ENCODE measurements at places on chromosomes 2 and 18.

DNA sequence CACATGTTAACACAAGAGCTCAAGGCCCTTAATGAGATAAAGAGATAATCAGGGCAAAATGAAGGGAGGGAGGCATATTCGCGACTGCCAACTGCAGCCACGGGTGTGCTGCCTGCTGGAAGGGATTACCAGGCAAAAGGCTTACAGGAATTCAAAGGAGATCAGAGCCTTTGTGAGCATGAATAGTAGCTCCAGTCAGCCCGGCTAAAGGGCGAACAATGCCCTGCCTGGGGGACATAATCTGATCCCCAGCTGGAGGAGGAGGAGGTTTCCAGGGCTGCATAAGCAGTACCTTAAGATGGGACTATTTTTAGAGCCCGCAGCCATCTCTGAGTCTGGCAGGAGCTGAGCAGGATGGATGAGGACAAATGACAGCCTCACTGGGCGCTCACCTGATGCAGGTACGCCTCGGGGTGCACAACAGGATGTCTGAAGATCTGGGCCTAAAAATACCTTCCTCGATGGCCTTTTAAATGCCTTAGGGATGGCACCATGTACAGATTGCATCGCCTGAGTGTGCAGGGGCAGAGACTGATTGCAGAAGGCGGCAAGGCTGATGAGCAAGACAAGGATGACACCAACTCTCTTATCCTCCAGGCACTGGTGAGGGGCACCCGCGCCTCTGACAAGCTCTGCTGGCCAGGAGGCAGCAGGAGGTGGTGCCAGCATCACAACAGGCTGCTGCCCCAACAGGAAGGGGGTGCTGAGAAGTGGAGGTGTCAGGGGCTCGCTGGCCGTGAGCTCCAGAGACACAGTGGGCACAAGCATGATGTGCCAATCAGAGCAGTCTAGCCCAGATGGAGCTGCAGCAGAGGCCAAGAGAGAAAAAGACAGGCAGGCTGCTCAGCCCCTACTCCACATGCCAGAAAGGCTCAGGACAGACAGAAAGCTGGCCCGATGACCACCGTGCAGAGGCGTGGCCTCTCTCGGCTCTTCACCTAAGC is 111.4 kb downstream of the EIPR1 start:
- no peak for DNase-seq

GRCh38 chr18:58140387-58141325 is 96.6 kb downstream of the NEDD4L start:
- DNase-seq = no peak

GRCh38 chr2:218807626-218808025 is 24.0 kb downstream of the PRKAG3 start:
- no peak for DNase-seq

- no peak for DNase-seq
Measured at GRCh38 chr2:156748221-156748620, 312.0 kb downstream of the GPD2 start.

GRCh38 chr2:191030521-191031154 is 16.7 kb upstream of the STAT1 start:
- DNase-seq = no peak

- no peak for DNase-seq
Measured at GRCh38 chr2:64234150-64234549, 89.9 kb upstream of the PELI1 start.

All from stimulated activated CD4-positive, alpha-beta T cell treated with anti-CD3 and anti-CD28 coated beads, Interleukin-2, amount 100 ng/mL, for 24 hours (primary cell).